Activated naive CD8-positive, alpha-beta T cell treated with anti-CD3 and anti-CD28 coated beads, Interleukin-2, amount 50 U/mL, for 16 hours (primary cell): ENCODE measurements at places on chromosomes 1 and 21.

GRCh38 chr1:156162430-156163037 is 9.1 kb downstream of the SEMA4A start:
- DNase-seq, result no peak

DNA sequence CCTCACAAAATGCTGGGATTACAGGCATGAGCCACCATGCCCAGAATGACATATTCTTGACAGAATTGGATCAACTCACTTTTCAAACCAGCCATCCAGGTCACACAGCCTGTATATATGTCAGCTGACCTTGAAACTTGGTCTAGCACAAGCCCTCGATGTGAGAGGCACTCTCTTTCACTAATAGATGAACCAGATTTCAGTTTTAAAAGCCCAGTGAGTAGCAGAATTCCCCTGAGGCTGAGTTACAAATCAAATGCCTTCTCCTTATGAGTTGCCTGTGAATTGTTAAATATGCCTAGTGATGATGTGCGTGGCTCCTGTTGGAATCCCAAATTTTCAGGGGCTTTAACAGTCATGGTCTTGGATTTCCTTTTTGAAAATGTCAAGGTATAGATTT is 88.7 kb downstream of the CD247 start:
- no peak for DNase-seq

- DNase-seq, result no peak
Observed at GRCh38 chr21:25191141-25191540, 416.1 kb downstream of the MRPL39 start.

GRCh38 chr21:14064296-14064645 is 146.5 kb downstream of the LIPI start:
- DNase-seq, result no peak

DNA sequence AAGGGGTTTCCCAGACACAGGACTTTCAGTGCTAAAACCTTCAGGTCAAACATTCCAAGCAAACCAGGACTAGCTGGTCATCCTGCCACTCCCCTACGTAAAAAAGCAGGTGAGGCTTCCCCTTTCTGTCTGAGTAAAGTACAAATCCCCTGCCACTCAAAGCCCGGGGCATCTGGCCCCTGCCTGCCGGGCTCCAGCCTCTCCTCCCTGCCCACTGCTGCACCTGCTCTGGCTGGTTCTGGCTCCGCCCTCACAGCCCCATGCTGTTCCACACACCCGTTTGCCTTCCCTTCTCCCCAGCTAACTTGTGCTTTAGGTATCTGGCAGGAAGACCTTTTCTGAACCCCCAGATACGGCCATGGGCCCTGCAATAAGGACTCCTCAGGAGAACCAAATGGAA is 23.3 kb upstream of the S100A7 start:
- no peak for DNase-seq

DNA sequence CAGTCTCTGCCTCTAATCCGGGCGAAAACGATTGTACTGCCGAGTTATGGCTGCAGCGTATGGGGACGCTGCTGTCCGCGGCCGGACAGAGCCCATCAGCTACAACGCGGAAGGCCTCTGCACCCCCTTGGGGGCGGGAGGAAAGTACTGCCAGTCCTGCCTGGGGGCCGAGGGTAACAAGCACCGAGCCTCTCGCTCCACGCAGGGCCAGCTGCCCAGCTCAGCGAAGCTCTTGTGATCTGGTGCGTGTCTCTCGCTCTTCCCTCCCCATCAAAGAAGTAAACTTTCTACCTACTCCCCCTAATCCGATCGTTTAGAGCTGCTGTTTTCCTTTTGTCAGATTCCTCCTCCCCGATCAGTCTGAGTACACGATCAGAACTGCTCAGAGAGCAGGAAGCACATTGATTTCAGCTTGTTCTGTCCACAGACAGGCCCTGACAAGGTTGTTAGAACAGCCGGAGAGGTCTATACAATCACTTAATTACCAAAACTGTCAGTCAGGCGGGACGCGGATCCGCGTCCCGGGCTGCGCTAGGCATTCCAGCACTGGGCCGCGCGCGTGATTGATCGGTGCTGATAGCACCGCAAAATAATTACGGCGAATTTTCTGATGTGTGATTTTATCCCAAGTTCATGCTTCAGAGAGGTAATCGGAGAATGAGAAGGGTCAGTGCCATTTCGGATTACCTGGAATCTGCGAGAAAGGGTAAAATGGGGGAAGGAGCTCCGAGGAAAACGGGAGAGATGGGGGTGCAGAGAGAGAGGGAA is 8.7 kb upstream of the BARHL2 start:
- no peak for DNase-seq

DNA sequence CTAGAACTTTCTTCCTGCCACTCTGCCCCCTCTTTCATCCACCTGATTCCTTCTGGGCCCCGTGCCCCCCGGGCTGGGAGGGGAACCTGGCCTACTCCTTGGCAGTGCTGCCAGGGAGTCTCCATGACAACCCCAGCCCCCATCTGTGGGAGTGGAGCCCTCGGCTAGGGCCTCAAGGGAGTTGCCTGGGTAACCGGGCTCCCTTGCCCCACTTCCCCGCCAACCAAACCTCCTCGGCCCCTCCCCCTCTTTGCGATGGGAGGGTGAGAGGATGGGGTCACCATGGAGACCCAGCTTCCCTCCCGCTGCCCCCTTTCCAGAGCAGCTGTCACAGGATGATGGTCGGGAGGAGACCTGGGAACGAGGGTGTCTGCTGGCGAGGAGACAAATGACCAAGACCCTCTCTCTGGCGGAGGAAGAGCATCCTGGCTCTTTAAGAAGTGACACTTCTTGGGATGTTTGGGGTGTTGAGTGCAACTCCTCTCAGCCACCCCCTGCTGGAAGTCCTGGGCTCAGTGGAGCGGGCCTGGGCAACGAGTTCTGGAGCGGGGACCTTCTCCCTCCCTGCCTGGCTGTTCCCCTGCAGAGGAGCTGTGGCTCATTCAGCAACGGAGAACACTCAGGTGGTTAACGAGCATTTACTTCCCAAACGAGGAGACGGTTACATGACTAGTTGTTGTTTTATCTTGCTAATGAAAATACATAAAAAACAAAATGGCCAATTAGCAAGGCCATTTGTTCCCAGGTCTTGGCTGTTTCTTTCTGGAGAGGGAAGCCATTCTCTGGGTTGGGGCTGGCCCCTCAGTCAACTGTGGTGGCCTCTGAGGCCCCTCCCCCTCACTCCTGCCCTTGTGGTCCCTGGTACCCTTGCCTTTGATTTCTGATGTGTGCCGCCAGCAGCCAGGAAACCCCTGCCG is 82.8 kb downstream of the UBIAD1 start:
- DNase-seq, result no peak

- DNase-seq, result no peak
Observed at GRCh38 chr21:14982336-14982735, 82.5 kb downstream of the NRIP1 start.

DNA sequence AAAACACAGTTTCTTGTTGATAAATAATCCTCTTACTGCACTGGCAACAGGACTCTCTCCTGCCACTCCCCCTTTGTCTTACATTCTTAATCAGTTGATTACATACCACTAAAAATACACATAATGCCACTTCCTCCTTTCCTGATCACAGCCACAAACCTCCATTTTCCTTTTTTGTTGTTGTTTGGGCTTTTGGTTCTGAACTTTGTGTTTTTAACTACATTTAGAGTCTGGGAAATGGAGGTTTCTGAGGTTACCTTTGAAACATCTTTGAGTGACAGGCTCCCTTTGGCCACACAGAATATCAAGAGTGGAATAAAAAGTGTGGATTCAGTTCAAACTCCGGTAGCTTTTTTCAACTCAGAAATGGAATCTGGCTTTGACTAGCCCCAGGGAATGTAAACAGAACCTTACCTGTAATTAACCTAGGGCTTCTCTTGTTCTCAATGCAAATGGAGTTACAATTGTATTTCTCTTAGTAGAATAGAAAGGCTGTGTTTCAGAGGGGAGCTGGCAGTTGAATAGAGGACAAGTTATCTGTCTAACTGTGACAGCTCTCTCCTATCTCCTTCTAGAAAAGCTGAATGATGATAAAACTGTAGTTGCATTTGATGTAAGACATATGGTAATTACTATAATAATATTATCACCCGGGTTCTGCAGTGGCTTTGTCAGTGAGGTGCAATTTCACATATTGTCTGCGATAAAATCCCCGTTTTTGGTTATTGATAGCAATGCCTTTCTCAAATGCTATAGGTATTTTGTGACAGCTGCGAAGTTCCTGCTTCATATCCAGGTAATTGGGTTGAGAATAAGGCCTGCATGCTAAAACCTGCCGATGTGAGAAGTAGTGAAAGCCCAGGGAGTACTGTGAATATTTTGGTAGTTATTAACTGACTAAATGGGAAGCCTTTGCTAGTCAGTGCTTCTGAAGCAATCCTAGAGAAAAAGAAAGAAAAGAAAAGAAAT is 66.9 kb downstream of the ST6GALNAC5 start:
- no peak for DNase-seq

DNA sequence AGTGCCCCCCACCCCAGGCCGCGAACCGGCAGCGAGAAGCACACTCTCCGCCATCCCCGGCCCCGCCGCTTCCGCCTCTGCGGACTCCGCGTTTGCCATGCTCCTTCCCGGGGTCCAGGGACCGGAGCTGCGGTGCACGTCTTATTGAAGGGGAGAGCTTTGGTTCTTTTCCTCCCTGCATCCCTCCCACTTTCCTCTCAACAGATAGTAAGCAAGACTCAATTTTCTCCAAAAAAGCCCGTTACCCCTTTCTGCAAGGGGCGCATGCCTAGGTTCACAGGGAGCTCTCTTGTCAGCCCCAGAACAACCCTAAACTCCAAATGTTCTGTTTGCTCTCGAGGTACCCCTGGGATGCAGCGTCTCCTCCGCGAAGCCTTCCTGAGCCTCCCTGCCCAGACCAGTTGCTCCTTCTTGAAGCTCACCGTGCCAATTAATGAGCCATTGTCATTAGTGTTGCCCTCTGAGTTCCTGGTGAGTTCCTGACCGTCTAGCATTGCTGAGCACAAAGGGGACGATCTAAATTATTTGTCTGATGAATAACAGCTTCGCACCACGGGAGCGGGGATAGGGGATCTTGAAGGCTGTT is 8.1 kb downstream of the FOXD3 start:
- no peak for DNase-seq

DNA sequence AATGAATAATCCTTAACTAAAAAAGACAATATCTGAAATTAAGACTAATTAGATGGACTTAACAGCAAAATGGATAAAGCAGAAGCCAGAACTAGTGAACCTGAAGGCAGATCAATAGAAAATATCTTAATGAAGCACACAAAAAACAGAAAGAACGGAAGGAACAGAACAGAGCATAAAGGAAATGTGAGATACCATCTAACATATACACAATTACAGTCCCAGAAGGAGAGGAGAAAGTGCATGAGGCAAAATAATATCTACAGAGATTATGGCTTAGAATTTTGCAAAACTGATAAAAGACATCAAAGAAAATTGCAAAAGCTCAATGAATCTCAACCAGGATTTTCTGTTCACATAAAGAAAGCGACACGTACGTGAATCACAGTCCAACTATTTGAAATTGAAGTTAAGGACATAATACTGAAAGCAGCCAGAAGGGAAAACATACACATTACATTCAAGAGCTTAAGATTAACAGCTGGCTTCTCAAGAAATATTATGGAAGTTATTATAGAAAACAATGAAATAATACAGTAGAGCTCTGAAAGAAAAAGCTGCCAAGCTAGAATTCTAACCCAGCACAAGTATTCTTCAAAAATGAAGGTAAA is 182.0 kb downstream of the CDC42BPA start:
- no peak for DNase-seq

GRCh38 chr1:212607206-212607912 is 1.2 kb upstream of the ATF3 start:
- DNase-seq, result no peak

DNA sequence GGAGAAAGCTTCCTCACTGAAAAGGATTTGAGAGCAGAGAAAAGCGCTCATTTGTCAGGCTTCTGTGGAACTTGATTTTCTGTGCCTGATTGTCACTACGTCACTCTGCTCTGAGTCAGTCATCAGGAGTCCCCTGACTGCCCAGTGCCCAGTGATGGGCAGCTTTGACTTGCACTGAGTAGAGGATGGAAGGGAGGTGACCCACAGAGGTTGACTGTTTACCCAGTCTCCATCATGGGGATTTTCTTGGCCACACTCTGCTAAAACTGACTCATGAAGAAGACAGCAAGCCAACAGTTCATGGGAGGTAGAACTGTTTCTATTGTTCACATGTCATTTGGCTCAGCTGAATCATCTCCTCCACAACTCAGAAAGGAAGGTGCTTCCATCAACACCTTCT is 82.1 kb upstream of the DUSP10 start:
- no peak for DNase-seq
